Activated T-cell treated with anti-CD3 and anti-CD28 coated beads for 48 hours (primary cell): ENCODE measurements at places on chromosomes 12 and 14.

GRCh38 chr12:74957231-74957630 lies 252.4 kb downstream of the KCNC2 start:
- no peak for DNase-seq

DNA sequence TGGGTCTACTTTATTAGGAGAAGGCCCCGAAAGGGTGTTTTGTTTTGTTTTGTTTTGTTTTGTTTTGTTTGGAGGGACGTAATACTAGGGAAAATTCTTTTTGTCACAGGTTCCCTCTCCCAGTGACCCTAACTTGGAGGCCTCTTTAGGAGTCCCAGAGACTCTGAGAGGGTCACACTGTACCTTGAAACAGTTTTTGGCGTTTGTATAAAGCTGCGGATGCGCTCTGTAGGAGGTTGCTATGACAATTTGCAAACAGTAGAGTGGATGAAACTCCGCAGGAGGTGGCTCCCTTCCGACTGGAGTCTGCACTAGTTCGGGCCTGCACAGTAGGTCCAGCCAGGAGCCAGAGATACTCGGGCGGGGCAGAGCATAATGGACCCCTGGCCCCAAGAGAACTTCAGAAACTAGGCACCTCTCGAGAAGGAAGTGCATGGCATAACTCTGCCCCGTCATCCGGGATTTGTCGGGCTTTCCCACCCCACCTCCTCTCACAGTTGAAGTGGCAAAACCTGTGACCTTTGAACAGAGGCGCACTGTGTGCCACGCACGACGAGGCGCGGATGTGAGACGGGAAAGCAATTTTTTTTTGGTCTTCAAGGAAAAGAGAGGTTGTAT lies 1.3 kb upstream of the DYRK2 start:
- no peak for DNase-seq

- DNase-seq = no peak
Observed at GRCh38 chr14:101191101-101191720, 287.7 kb upstream of the RTL1 start.

DNA sequence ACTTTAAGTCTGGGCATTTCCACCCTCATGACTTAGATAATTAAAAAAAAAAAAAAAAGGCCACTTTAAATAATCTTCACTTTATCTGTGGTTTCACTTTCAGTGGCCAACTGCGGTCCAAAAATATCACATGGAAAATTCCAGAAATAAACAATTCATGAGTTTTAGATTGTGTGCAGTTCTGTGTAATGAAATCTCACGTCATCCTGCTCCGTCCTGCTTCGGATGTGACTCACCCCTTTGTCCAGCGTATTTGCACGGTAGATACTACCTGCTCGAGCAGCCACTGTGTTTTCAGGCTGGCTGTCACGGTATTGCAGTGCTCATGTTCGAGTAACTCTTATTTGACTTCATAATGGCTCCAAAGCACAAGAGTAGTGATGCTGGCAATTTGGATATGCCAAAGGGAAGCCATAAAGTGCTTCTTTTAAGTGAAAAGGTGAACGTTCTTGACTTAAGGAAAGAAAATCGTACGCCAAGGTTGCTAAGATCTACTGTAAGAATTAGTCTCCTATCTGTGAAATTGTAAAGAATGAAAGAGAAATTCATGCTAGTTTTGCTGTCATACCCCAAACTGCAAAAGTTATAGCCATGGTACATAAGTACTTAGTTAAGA lies 2.4 kb downstream of the E2F7 start:
- DNase-seq = no peak

- DNase-seq = no peak
Observed at GRCh38 chr12:3045494-3045893, 31.7 kb upstream of the TSPAN9 start.
